Thymus (tissue), 14 donors: ENCODE measurements at places on chromosomes 12 and 14.

DNA sequence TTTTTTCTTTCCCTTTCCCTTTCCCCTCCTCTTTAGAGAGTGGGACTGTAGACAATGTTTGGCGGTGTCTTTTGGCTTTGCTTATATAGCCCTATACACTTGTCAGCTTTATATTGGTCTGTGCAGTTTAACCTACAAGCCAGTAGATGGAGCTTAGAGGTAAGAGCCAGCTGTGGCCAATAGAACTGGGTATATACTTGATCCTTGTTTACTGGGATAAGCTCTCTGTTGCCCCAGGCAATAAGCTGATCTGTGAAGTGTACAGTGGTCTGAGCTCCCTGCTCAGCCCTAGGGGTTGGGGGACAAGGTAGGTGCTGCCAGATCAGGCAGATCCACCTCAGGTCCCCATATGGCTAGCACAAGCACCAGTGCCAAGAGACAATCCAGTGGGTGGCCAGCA lies 434.1 kb downstream of the NOVA1 start:
- DNase-seq, result no peak

DNA sequence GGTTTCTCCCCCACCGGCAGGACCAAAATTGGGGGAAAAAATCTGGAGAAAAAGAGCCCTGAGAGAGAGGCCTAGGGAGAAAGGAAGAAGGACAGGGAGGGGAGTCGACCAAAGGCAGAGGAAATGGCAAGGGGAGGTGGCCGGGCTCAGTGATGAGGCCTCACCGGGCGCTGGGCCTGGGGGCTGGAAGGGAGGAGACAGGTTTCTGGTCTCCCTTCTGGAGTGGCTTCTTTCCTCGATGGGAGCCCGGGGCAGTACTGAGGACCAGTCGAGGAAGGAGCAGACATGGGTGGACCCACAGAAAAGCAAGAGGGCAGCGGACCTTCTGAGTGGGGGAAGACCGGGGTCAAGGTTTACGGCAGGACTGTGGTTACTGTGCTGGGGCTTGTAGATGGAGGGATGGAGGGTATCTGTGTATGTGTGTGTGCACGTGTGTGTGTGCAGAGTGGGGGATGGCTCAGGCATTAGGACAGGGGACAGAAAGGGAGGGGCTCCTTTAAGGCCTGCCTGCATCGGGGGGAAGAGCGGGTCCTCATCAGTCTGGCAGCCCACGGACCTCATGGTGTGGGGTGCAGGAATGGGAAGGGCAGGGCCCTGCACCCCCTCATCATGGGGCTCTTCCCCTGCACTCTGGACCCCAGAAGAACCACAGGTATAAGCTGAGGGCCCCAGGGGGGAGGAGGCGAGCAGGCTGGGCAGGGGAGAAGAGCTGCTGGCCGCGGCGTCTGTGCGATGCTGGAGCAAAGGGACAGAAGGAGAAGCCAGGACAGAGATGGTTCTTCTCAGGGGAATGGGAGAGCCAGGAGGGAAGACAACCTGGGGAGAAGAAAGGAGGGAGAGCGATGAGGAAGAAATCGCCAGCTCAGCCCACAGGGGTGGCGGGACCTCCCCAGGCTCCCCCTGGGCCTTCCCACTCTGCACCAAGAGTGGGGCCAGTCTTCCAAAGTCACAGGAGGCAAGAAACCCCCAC lies 15.1 kb upstream of the RPLP0 start:
- no peak for DNase-seq

DNA sequence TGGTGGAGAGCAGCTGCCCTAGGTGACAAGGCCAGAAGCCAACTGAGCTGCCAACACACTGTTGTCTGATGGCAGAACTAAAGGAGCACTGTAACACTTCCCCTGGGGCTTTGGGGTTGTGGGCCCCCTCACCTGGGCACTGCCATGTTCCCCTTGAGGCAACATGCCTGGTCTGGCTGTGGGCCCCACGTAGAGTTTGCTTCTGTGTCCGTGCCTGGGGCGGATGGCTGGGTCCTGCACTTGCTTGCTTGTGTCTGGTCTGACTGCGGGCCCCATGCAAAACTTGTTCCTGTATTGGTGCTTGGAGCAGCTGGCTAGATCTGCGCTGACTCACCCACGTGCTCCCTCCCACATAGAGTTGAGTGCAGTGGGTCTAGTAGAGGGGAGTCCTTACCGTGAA lies 78.4 kb downstream of the MNAT1 start:
- no peak for DNase-seq

DNA sequence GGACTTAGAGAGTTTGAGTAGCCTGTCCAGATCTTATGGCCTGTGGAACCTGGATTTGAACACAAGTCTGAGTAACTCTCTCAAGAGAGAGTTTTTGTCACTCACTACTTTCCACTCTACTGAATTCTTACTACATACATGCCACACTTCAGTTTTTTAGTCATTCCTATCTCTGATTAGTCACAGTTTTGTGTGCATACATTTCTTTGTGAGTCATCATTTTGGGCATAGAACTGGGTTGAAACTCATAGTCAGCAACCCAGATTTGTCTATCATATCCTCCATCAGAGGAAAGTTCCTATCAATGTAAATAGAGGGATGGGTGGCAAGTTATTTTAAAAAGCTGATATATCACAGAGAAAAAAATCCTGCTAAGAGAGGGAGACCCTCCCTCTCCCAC lies 42.9 kb downstream of the FLRT2 start:
- no peak for DNase-seq

DNA sequence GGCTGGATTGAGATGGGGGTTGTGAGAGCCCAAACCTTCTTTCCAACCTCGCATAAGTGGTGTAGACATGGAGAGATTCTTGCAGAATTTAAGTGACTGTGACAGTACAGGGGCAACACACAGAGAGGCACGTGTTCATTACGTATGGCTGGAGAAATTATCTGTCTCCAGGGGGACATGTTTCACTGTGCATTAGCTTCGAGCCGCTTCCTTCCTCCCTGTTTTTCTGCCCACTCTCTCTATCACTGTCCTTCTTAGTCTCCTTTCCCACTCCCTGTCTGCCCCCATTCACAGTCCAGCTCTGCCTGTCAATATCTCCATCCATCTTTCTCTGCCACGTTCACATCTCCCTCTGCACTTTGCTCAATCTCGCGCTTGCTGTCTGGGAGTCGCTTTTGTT lies 11.5 kb upstream of the C14orf93 start:
- no peak for DNase-seq
